ENCODE measurements at places on chromosomes 2 and 18.
A peak's percentile ranks its signal among the peaks of the same experiment; 100 is the strongest.

- DNase-seq: no peak
Measured at GRCh38 chr2:5007596-5007995, 684.6 kb upstream of the SOX11 start.

- no peak for DNase-seq
Measured at GRCh38 chr18:64444819-64445218, 295.9 kb upstream of the LINC00305 start.

DNA sequence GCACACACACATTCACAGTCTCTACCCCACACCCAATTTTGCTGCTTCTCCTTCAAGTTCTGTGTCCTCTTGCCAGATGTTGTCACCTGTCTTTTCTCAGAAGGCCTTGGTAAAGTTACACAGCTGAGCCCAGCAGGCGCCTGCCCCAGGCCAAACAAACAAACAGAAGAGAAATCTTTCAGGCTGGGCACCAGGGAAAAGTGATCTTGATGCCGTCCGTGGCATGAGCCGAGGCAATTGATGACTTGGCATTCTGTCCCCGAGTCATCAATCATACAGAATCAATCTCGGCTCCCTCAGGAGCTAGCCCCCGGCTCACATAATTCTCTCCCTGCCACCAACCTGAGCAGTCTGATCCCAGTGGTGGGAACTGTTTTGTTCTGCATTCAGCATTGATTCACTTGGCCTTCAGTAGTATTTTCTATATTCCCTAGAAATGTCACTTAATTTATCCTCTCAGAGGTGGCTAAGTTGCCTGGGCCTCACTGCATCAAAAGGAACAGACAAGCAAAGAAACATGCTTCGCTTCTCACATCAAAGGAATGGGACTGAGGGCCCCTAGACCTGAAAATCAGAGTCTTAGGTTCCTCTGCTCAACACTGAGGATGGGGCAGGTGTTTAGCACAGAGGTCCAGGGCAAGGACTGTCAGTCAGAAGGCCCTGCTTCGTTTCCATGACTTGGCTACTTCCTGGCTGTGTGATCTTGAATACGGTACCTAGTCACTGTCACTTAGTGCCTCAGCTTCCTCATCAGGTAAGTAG, 278.8 kb upstream of the CELF4 start:
- DNase-seq: no peak

DNA sequence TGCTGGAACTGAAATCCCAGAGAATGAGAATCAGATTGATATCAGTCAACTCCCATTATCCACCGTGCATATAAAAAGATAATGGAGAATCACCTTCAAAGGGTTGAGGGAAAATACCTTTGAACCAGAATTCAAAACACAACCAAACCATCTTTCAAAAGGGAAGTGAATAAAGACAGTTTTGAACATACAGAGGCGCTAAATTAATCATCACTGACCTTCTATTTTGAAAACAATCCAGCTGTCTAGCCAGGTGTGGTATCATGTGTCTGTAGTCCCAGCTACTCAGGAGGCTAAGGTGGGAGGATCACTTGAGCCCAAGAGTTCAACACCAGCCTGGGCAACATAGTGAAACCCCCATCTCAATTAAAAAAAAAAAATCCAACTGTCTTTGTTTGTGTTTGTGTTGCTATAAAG, 63.6 kb downstream of the TRABD2A start:
- DNase-seq: no peak

GRCh38 chr18:7414459-7414858, 152.7 kb upstream of the PTPRM start:
- no peak for DNase-seq

DNA sequence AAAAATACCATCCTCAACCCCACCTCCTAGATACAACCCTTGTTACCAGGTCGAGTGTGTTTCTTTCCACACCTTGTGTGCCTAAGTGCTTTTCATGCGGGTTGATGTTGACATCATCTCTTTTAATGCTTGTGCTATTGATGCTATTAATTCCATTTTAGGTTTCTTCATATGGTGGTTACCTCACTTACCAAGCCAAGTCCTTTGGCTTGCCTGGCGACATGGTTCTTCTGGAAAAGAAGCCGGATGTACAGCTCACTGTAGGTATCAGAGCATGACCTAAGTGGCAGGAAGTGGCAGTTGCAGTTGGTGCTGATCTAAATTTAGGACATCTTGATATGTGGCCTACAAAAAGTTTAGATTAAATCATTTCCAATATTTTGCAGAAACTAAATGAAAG, 149.9 kb upstream of the TTC39C start:
- DNase-seq: no peak

DNA sequence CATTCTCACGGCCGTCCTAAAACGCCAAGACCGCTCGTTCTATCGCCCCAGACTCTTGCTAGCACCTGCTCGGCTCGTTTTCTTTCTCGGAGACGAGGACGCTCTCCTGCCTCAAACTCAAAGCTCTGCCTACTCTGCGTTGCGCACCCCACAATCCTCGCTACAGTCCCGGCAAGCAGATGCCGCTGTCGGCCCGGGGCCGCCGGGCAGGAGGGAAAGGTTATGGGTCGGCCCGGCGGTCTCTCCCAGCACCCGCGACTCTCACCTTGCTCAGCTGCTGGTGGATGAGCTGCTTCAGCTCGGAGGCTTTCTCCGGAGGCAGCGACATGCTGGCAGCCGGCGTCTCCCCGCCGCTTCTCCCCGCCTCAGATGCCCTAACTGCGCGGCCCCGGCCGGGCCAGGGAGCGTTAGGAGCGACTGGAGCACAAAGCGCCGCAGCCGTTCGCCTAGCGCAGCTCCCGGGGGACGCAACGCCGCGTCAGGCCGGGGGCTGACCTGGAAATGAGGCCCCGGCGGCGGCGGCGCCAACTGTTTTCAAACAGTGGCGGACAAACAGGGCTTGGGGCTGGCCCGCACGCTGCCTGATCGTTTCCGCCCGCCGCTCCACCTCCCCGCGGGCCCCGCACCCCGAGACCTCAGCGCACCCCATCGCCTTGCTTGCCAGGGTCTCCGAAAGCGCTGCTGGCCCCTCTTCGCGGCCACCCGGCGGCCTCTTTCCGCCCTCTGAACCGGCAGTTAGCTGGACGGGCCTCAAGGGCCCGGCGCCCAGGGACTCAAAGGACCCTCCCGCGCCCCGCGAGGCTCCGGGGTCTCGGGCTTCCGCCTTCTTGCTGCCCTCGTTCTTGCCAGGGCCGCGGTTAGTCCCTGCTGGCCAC, at the start of the genes CEP76 and PSMG2:
Gene CEP76 (minus strand): TSS at position 503 of the 875 bp plus-strand sequence. CDS start 175 bp downstream, at position 328.
Gene PSMG2 (plus strand): TSS at position 822 of the 875 bp plus-strand sequence. CDS start 66 bp downstream, outside the sequence.
- DNase-seq: peak; percentile 81

- DNase-seq: no peak
Measured at GRCh38 chr2:60479226-60480088, 74.0 kb downstream of the BCL11A start.

GRCh38 chr18:66210875-66211274, 393.0 kb downstream of the CDH19 start:
- no peak for DNase-seq

DNA sequence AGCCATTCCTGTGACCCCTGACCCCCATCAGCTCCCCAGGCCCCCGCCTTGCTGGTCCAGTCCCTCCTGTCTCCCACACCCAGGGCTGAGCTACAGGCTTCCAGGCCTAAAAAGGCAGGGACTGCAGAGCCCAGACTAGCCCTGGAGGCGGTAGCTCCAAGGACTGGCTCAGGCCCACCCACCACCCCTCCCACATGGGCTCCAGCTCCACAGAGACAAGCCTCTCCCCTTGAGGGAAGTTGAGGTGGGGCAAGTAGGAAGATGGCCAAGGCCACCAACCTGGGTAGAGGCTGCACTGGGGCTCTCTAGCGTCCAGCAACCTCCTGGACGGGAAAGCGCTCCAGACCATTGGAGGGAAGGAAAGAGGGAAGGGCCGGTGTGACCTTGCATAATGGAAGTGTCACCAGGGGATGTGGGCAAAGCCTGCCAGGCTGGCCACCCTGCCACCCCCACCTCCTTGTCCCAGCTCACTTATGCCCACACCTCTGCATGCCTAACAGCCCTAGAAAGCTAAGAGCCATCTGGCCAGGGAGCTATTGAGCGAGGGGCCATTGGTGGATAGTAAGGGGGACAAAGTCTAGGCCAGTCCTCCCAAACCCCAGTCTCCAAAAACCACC, 63.1 kb downstream of the TNS1 start:
- DNase-seq: no peak

DNA sequence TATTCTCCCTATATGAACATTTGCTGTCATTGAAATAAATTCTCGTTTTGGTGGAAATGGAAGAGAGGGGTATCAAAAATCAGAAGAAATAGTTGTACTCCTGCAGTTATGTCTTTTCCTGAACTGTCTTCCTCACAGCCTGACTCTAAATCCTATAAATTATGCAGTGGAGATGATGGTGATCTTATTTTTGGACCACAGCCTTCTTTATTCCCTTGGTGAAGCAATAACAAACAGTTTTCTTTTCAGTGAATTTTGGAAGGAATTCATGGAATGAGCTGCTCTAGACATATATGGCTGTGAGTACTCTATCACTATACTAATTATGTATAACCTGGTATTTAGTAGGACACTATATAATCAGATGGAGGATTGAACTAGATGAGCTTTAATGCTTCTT, 1.7 kb upstream of the SLC25A12 start:
- DNase-seq: no peak

GRCh38 chr2:239756790-239757760, 268.1 kb downstream of the NDUFA10 start:
- no peak for DNase-seq

DNA sequence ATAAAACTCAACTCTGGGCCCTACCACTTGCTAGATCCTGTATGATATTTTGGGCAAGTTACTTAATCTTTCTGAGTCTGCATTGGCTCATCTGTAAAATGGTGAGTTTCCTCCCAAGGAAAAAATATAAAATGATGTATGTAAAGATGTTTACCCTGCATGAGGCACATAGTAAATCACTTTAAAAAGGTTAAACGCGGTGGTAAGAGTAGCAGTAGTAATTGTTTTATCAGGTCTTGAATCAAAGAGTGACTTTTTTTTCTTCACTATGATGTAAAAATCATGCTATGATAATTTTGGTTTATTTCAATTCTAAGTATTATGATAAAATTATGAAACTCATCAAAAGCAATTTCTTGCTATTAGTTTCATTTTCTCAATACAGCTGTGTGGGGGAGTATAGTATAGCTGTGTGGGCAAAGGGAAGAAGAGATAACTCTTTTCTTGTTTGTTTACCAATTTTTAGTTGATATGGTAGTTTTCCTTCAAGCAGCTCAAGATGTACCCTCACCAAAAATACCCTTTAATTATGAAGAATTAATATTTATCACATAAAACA, 10.7 kb downstream of the ARHGAP15 start:
- DNase-seq: no peak

DNA sequence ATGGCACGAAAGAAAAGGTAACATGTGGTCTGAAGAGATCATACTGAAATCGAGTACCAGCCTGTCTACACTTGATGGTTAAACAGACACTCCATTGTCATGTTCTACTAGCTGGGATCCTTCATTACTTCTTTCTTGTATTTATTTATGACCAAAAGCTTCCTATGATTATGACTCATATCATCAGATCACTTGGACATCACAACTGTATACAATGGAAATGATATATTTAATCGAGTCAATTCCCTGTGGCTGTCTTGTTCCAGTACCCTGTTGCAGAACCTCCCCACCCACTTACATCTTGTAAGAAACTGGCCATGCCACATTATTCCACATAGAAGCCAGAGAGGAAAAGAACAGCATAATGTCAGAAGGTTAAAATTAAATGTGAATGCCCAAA, 358.9 kb downstream of the ZEB2 start:
- no peak for DNase-seq

DNA sequence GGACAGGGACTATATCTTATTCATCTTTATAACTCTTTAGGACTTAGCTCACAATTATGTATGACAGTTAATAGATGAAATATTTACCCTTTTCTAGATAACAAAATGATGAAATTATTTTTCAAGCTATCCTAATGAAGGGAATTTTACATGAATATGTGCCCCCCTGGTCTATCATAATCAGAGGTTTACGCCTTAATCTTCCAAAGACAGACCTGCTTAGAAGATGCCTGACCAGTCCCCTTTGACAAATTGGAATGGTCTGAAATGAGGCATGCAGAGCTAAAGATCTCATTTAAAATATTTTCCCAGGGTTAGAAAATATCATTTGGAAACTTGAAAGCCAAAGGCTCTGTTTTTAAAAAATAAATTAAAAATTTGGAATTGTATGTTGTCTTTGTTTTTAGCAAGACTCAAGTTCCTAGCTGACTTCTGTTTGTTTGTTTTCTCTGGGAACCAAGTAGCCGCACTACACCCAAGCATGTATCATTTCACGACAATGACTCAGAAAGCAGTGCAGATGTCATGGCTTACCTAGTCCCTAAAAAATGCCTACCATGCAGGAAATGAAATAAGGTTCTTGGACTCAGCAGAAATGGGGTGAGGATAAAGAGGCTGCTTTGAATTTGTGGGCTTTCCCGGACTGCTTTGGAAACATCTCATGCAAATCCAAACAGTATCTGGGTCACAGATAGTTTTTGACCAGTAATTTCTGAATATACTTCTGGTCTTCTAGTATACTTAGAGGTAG, 162.1 kb downstream of the ZEB2 start:
- DNase-seq: no peak

- DNase-seq: no peak
Measured at GRCh38 chr18:7779211-7779610, 212.1 kb downstream of the PTPRM start.

DNA sequence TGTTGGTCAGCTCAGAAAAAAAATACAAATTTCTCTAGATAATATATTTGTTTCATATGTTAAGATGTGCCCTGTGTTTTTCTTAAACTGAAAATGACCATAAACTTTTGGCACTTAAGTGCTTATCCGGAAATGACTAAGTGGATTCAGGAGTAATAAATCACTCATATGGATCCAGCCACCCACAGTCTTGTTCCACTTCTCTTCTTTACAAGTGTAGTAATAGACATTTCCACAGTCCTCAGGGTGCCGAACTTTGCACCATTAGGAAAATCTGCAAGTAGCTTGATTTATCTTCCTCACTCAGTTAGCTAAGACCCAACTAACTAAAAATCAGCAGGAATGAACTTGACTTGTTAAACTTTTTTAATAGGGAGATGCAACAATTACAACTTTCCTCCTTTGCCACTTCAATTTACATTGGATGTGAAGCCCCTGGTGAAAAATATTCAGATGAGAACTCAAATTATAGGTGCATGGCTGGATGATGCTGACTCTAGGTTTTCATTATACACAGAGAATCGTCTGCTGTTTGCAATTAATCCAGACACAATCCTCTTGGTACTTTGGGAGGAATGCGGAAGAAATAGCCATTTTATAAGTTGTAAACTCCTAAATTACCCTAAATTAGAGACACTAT, 322.5 kb downstream of the ARHGAP15 start:
- no peak for DNase-seq

DNA sequence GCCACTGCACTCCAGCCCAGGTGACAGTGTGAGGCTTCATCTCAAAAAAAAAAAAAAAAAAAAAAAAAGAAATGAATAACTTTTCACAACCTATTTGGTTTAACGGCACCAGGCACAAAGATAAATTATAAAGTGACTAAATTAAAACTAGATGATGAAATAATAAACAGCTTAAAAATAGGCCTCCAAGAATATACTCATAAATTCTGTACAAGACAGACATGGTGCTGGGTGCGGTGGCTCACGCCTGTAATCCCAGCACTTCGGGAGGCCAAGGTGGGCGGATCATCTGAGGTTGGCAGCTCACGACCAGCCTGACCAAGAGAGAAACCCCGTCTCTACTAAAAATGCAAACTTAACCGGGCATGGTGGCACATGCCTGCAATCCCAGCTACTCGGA, 19.7 kb downstream of the USP34 start:
- no peak for DNase-seq

Data from activated CD8-positive, alpha-beta memory T cell treated with anti-CD3 and anti-CD28 coated beads, Interleukin-2, amount 50 U/mL, for 4 hours (primary cell).